ENCODE measurements at places on chromosomes 1 and 21. TPM values are rescaled to one million over a fixed set of nuclear protein-coding genes. Genes with fewer than 3 reads are reported as not detected.

The CD101 gene
- 0.47 TPM for total RNA-seq

The GRHL3 gene
- 0.84 TPM for total RNA-seq

The GIPC2 gene
- total RNA-seq = 3.0 TPM

The CLEC20A gene
- total RNA-seq = not detected

The PROK1 gene
- total RNA-seq = 2.8 TPM

The LDLRAD2 gene
- not detected for total RNA-seq

The CDA gene
- 3.5 TPM for total RNA-seq

The CFAP107 gene
- not detected for total RNA-seq

The ALG14 gene
- 1.7 TPM for total RNA-seq

Data from omental fat pad (tissue), 4 donors.